PC-9 (cell line): ENCODE measurements at places on chromosomes 16 and 17.
A peak's percentile ranks its signal among the peaks of the same experiment; 100 is the strongest.

GRCh38 chr16:6573577-6573976 lies 759.1 kb upstream of the RBFOX1 start:
- DNase-seq, result no peak

DNA sequence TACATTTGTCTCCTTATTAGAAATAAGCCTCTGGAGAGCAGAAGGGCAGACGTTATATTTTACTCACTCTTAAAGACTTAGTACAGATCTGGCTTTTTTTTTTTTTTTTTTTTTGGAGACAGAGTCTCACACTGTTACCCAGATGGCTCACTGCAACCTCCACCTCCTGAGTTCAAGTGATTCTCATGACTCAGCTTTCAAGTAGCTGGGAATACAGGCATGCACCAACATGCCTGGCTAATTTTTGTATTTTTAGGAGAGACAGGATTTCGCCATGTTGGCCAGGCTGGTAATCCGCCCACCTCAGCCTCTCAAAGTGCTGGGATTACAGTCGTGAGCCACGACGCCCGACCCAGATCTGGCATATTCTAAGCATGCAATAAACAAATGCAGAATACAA lies 36.4 kb upstream of the TMEM97 start:
- peak; percentile 25 for DNase-seq

DNA sequence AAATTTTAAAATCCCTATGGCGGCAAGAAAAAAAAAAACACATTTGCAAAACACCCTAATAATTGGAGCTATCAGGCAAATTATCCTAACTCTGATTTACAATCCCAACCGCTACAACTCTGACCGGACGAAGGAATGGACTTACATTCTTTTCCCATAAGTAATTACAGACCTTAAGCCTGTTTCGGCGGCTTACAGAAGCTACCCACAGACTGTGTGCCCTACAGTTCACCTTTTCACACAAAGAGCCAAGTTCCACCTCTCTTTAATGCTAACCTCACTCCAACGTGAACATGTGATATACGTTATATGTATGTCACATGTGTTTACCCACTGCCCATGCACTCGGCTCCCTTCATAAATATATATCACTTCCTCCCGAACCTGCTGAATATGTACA lies 8.7 kb upstream of the MEAK7 start:
- peak; percentile 43 for DNase-seq

GRCh38 chr17:69222707-69223258 lies 5.8 kb downstream of the ABCA10 start:
- no peak for DNase-seq

DNA sequence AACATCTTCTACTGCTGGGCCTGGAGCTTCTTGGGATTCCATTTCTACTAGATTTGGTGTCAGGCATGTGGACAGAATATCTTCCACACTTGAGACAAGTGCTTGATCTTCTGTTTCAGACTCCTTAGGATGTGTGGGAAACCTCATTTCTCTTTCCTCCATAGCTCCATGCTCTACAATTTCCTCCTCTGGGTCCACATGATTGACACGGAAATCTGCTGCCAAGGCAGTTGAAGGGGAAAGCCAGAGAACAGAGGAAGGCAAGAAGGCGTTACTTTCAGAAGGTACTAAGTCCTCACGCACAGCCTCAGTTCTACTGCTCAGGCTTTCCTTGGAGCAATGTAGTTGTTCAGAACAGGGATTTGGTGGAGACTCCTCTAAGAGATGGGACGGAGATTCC lies 6.6 kb downstream of the SPAG5 start:
- no peak for DNase-seq

DNA sequence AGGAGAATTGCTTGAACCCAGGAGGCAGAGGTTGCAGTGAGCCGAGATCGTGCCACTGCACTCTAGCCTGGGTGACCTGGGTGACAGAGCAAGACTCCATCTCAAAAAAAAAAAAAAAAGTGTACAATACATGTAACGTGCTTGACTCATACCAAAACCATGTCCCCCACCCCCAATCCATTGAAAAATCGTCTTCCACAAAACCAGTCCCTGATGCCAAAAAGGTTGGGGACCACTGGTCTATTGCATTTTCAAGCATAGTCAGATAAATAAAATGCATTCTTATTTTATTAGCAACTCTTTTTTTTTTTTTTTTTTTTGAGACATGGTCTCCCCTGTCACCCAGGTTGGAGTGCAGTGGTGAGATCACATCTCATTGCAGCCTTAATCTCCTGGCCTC lies 52.1 kb downstream of the COPRS start:
- no peak for DNase-seq

DNA sequence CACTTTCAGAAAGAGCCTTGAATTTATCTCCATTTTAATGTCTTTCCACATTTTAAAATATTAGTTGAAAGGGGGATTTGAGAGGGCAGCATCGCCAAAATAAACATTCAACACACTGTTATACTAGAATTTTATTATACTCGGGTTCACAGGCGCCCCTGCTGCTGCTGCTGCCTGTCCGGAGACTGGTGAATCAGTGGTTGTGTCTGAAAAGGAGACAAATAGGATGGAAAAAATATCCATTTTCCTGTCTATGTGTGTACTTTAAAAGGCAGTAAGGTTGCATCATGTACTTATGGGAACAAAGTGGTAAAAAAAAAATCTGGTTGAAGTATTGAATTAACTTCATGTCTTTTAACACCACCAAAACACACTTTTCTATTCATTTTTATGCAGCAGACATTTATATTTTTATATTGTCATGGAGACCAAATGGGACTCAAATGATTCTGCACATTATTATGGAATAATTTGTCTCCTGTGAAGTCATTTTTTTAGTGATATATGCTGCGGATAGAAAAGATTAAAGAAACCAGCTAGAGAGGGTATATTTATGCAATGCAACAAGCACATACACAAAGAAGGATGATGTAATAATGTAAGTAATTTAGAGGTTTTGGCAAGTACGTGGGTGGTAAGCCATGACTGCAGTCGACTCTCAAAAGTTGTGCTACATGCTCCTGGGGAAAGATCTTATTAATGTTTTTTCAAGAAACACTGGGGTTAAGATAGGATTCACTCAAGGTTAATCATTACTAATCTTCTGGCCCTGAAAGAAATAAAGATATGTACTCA lies 759.0 kb upstream of the SOX9 start:
- DNase-seq, result no peak

DNA sequence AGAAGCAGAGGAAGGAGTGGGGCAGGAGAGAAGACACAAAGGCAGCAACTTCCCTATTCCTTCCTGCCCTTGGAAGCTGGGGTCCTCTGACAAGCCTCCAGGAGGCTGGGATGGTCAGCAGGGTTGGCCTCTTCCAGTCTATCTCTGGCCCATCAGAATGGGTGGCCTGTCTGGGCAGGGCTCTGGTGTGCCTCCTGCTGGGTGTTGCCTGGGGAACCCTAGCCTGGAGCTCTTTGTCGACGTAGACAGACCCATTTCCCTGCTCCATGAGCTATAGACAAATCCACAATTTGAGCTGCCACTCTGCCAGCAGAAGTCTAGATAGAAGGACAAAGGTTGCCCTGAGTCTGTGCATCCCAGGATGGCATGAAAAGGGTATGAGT lies 11.4 kb downstream of the IGFBP4 start:
- no peak for DNase-seq

DNA sequence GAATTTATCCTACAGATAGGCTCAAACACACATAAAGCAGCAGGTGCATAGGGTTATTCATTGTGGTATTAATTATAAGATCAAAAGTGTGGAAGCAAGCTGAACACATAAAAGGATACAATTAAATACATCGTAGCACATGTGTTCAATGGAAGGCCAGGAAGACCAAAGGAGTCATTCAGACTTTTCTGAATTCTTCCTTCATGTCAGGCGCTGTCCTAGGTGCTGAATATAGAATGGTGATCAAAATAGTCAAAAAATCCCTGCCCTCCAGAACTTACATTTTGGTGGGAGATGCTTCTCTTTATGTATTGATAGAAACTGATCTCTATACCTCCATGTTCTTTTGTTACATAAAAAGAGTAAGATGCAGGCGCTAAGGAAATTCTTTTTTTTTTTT lies 439.0 kb upstream of the ASIC2 start:
- no peak for DNase-seq

- peak; percentile 83 for DNase-seq
Observed at GRCh38 chr17:9195961-9196670, 174.8 kb downstream of the NTN1 start.

- DNase-seq, result no peak
Observed at GRCh38 chr16:68289621-68290329, 21.0 kb downstream of the SLC7A6OS start.

GRCh38 chr16:75298267-75298666 lies 46.8 kb upstream of the BCAR1 start:
- no peak for DNase-seq

DNA sequence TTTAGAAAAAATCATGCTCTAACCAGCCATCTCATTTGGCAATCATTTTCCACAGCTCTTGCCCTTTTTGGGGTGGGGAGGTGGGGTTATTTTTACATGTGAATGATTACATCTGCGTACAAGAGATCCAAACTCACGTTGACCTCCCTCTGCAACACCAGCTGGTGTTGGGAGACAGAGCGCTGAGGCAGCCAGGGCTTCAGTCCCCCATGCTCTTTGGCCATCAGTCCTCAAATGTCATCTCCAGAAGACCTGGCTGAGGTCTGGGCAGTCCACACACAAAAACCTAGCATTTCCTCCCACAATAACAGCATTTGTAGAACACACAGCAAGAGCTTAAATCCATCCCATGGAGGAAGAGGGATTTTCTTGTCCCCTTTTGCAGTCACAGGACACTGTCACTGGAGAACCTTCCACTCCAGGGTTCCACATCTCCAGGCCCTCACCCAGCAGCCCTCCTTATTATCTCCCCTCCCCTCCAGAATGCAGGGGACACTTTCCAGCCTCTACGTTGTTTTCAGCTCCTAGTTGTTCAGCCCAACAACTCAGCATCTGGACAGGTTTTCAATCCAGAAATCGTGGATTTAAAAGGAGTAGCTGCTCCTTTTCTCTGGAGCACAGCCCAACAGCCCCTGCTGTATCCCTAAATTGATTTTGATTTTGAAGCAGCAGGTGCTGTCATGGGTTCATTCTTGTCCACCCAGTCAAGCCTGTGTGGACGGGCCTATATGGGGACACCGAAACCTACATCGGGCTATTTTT lies 21.1 kb downstream of the MEOX1 start:
- no peak for DNase-seq

DNA sequence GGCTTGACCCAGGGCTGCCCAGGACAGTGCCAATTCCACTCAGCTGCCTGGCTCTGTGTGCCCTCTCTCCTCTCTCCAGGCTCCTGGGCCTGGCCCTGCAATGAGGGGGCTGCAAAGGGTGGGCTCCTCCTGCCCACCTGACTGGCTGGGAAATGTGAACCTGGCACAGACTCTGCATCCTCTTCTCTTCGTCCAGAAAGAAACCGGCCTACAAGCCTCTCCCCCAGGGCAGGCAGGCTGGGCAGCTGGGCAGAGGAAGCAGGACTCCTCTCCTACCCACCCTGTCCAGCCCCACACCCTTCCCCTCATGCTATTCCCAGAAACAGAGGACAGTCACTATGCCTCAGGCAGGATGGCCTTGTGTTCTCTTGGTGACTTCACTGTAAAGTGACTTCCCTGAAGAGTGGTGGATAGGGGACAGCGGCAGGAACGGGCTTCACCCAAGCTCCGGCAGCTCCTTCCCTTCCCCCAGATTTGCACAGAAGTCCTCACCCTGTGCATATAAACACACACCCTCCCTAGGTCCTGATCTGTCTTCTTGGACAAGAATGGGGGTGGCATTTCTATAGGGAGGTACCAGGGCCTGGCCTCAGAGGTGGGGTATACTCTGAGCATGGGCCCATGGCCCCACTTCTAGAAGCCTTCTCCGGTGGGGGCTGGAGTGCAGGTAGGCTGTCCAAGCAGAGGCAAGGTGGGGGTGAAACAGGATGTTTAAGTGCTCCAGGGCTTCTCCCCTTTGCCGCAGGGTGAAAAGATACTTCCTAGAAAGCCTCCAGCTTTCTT lies 4.9 kb upstream of the STAT5A start:
- DNase-seq, result no peak

- DNase-seq, result no peak
Observed at GRCh38 chr17:3886776-3887175, 6.1 kb downstream of the CAMKK1 start.

- DNase-seq, result no peak
Observed at GRCh38 chr17:28950017-28950751, 1.1 kb downstream of the PHF12 start.

DNA sequence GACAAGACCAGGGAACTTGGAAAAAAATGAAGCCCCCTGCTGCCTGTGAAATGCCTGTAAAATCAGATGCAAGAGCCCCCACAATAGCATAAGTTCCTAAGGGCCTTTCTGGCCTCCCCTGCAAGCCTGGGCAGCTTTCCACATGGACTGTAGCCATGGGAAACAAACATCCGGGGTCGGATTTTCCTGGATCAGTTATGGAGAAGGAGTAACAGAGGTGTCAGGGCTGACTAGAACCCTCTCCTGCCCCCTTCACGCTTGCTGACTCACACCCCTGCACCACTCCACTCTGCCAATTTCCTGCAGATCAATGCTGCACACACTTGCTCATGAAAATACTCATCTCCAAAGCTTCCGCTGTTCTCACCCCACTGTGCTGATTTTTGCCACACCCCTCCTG lies 258.6 kb downstream of the CBLN1 start:
- no peak for DNase-seq

DNA sequence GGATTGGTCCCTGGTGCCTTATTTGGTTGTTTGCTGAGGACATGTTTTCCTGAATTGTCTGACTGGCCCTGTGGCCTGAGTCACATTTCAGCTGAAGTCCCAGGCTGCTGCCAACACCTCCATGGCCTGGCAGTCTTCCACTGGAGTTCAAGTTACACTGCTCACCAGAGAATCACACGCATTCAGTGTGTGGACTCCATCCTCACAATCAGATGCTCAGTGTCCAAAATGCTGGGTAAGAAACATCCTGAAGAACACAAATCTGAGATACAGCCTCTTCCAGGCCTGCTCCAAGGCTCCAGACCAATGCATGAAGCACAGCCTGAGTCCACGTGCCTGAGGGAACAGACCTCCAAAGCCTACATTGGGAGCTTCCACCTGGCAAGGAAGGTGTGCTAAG lies 19.2 kb downstream of the CD300LB start:
- DNase-seq, result no peak

DNA sequence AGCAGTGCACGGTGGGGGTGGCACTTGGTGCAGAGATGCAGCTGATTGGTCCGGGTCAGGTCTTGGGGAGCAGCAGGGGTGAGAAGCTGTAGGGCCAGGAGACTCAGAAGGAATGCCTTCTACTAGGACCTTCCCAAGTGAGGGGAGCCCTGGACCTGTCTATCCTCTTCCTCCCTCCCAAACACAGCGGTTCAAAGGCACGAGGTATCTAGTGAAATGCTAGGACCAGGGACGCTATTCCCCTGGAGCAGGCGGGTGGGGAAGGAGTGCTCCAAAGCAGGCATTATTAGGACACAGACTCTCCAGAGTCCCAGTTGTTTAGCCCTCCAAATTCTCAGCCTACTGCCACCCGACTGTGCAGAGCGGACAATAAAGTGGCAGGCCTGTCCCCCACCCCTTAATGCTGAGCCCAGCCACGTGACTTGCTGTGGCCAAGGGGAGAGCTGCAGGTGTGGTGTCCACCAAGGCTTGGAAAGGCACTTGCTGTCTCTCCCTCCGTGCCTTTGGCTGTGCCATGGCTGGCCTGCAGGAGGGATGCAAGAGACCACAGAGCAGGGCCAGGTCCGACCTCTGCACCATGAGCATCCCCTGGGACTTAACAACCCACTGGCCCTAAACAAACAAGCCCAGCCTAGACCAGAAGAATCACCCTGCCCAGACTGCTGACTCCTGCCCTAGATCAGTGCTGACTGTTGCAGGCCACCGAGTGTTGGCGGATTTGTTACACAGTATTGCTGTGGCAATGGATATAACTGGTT lies 97.2 kb downstream of the TBC1D16 start:
- no peak for DNase-seq

GRCh38 chr17:21025451-21025850 lies 17.4 kb downstream of the USP22 start:
- DNase-seq, result no peak

GRCh38 chr17:56943505-56944125 lies 17.2 kb downstream of the COIL start:
- DNase-seq, result no peak
